ENCODE measurements at places on chromosomes 3 and 15.
A peak's percentile ranks its signal among the peaks of the same experiment; 100 is the strongest.

GRCh38 chr3:153783106-153783505 lies 338.1 kb upstream of the ARHGEF26 start:
- peak; percentile 97 for DNase-seq

GRCh38 chr3:101722394-101723173 lies 1.8 kb upstream of the CEP97 start:
- DNase-seq: no peak

DNA sequence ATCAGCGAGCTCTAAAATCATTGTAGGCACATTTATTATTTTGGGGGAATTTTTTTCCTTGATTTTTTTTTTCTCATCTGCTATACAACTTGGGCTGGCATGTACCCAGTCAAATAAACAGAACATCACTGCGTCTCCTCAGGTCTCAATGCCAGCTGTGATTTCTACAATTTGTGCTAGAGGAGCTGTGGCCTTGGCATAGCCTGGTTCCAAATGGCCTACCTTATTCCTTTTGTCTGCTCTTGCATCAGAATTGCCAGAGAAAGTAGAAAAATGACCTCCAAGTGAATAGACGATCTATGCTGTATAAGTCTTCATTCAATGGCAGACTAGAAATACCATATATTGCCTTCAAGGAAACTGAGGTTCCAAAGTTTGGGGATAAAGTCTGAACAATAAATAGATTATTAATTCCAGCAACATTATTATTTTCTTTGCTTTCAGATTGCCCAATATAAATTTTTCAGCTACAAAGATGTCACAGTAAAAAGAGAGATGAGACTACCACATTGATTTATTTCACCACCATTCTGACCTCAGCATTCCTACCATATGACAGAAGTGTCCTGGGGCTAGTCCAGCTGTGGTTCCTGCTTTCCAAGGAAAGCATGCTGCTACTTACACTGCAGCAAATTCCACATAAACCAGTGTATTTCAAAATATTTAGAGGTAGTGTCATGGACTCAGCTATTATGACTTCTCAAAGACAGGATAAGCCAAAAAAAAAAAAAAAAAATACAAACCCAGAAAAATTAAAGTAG lies 493.9 kb upstream of the ZNF385D start:
- no peak for DNase-seq

DNA sequence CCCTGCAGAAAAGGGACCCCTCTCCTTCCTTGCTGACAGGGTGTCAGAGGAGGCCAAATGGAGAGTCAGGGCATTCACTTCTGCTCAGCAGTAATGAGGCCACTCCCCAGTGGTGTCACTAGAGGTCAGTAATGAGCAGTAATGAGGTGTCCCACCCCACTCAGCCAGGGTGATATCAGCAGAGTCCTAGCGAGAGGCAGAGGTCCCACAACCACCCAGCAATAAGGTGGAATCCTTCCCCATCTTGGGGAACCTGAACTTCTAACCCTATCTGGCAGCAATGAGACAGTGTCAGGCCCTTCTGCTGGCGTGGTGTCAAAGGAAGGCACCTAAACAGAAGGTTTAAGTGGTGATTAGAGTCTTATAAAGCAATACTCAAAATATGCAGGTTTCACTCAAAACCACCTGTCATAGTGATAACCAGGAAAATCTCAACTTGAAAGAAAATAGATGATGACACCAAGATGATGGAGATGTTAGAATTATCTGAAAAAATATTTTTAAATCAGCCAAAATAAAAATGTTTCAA lies 12.9 kb downstream of the OCA2 start:
- DNase-seq: peak; percentile 72

DNA sequence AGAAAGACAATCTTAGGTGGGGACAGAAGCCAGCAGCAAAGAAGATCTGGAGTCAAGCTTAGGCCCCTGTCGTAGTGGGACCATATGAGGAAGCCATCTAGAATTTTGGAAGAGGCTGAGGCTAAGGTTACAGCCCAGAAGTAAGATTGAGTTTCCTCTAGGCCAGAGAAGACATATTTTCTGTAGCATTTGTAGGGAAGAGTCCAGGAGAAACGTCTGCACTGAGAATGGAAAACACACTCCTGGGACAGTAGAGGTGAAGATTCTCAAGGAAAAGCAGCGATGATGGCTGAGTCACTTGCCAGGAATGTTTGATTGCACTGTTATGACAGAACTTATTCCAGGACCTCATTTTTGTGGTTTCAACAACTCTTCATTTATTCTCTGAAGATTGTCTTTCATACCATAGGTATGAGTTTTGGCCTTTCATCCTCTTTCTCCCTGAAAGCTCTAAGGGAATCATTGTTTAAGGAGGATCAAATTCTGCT lies 107.2 kb downstream of the GTPBP8 start:
- no peak for DNase-seq

DNA sequence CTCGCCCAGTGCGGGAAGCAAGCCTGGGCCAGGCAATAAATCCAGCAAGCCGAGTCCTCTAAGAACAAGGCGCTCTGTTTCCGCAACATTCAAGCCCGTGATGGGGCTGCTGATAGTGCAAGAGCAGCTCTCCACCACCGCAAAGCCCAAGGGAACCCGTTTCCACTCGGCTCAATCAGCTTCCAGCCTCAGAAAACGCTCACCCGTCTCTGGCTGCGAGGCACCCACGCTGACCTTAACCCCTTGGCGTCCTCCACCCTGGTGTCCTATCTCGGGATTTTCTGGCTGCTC lies 17.8 kb downstream of the SPATA12 start:
- DNase-seq: peak; percentile 43

DNA sequence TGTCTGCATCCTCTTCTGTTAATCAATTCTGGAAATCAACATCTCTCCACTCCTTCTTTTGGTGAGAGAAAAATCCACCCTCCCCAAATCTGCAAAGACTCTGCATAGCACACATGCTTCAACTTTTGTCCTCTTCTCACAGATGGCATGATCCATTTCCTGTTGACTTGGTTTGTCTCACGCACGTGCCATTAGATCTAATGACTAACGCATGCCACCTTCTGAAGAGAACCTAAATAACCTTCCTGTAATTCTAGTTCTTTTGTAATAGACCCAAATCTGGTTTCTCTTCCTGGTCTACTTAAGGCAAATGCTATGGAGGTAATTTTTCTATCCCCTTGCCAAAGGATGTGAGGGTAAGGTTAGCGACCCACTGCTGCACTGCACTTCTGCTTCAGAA lies 51.0 kb upstream of the ATOSA start:
- DNase-seq: no peak

DNA sequence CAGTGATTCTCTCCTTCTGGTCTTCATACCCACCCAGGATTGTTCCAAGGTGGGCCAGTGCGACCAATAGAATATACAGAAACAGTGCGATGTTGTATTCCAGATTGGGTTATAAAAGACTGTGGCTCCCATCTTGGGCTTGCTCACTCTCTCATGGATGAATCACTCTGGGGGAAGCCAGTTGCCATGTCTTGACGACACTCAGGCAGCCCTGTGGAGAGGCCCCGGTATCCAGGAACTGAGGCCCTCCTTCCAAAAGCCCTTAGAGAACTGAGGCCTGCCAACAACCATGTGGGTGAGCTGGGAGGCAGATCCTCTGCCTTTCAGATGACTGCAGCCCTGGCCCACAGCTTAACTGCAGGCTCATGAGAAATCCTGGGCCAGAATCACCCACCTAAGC lies 57.2 kb downstream of the SH3GL3 start:
- DNase-seq: no peak

GRCh38 chr15:92914768-92915221 lies 14.7 kb downstream of the CHD2 start:
- no peak for DNase-seq
